Peyer's patch (tissue), 4 donors: ENCODE measurements at places on chromosomes 3 and 15. TPM values are rescaled to one million over a fixed set of nuclear protein-coding genes. Genes with fewer than 3 reads are reported as not detected.

Gene NDUFB4
- 60.8 TPM for total RNA-seq

GRCh38 chr3:127929818-127930413 lies 14.9 kb downstream of the KBTBD12 start:
- no peak for DNase-seq

DNA sequence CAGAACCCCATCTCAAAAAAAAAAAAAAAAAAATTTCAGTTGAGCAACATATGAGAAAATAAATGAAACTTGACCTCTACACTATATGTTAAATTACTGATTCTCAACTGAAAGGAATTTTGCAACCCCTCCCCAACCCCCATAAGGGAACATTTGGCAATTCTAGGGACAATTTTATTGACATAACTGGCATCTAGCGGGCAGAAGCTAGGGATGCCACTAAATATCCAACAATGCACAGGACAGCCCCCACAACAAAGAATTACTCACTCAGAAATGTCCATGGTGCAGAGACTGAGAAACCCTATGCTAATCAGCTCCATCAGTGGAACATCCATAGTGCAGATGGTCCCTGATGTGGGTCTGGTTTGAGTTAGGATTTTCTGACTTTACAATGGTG lies 58.2 kb upstream of the OXTR start:
- DNase-seq, result no peak

DNA sequence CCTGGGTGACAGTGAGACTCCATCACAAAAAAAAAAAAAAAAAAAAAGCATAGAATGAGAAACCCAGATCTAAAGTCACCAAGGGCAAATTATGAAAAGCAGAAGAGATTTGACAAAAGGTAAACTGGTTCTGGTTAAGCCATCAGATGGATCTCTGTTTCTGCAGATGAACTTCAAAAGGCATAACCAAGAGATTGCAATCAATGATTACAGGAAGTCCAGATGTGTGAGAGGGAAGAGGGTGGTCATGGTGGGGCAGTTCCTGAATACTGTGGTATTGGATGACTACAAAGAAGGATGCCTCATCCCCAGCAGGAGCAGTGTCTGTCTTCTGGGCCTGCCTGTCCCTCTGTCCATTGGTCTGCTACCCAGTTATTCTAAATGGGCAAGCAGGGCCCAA lies 3.8 kb downstream of the P4HTM start:
- DNase-seq, result no peak

DNA sequence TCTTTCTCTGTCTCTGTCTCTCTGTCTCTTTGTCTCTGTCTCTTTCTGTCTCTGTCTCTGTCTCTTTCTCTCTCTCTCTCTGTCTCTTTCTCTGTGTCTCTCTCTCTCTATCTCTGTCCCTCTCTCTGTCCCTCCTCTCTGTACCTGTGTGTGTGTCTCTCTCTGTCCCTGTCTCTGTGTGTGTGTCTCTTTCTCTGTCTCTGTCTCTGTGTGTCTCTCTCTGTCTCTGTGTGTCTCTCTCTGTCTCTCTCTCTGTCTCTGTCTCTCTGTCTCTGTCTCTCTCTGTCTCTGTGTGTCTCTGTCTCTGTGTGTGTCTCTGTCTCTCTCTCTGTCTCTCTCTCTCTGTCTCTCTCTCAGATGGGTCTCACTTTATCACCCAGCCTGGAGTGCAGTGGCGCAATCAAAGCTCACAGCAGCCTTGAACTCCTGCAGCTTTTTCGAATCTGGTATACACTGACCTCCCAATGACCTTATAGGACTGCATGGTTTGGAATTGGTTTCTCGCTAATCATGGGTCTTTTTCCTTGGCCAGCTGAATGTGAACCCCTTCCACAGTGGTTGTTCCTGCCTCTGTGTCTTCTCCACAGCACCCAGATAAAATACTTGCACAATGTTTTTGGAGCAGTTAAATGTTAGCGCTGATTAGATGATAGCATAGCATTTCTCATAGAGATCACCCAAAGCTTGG lies 102.6 kb upstream of the KLHL25 start:
- no peak for DNase-seq

GRCh38 chr15:51830276-51830806 lies 888 bp downstream of the TMOD3 start:
- DNase-seq, result no peak
